Urinary bladder (tissue), 4 donors: ENCODE measurements at places on chromosomes 1 and 21. TPM values are rescaled to one million over a fixed set of nuclear protein-coding genes. Genes with fewer than 3 reads are reported as not detected.

RIPK4 gene
- total RNA-seq: 8.8 TPM

SELENON gene
- 24.6 TPM for total RNA-seq

FMO4 gene
- 13.8 TPM for total RNA-seq

KCNE2 gene
- total RNA-seq: not detected
